ENCODE measurements at places on chromosomes 1 and 21.

DNA sequence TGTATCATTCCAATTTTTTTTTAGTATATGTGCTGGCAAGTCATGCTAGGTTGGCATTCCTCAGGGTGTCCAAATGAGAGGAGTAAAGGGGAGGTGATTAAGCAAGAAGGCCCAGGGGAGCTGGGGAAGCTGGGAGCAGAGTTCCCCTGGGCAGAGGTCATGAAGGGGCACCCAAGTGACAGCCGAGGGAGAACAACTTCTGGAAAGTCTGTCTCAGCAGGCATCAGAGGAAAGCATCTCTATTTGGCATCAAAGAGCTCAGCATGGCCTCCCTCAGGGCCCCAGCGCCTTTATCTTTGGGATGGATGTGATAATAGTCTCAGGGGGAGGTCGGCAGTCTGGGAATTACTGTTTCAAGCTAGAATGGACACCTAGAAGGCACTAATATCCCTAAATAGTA is 5.0 kb upstream of the ENO1 start:
- DNase-seq, result no peak

GRCh38 chr1:33821291-33821690 is 42.6 kb upstream of the HMGB4 start:
- DNase-seq, result no peak

DNA sequence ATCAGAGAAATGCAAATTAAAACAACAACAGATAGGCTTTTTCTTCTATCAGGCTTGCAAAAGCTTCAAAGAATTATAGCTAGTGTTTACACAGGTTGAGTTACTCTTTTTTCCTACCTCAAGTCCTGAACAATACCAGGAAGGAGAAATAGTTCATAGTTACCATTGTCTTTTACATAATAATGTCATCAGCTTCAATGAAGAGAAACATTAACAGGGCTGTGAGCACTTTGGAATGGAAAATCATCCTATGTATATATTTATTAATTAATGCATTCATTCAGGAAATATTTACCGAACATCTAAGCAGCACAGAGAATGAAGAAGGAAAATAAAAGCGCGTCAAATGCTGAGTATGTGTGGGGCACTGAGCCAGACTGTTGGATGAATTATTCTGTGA is 197.3 kb downstream of the ZBTB18 start:
- DNase-seq, result no peak

DNA sequence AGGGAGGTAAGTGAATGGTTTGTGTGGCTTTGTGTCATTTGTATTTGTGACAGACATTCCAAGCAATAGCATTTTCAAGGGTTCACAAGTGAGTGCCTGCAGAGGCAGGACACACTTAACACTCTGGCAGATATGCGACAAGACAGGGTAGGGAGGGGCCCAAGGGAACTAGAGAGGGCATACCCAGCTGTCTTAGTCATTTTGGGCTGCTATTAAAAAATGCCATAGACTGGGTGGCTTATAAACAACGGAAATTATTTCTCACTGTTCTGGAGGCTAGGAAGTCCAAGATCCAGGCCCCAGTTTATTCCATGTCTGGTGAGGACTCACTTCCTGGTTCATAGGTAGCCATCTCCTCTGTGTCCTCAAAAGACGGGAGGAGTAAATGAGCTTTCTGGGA is 137.4 kb downstream of the FGGY start:
- DNase-seq, result no peak

DNA sequence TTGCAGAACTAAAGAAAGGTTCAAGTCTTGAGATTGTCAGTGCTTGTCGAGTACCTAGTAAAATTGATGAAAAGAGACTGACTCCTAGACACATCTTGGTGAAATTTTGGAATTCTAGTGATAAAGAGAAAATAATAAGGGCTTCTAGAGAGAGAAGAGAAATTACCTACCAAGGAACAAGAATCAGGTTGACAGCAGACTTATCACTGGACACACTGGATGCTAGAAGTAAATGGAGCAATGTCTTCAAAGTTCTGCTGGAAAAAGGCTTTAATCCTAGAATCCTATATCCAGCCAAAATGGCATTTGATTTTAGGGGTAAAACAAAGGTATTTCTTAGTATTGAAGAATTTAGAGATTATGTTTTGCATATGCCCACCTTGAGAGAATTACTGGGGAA is 16.3 kb downstream of the L1TD1 start:
- no peak for DNase-seq

DNA sequence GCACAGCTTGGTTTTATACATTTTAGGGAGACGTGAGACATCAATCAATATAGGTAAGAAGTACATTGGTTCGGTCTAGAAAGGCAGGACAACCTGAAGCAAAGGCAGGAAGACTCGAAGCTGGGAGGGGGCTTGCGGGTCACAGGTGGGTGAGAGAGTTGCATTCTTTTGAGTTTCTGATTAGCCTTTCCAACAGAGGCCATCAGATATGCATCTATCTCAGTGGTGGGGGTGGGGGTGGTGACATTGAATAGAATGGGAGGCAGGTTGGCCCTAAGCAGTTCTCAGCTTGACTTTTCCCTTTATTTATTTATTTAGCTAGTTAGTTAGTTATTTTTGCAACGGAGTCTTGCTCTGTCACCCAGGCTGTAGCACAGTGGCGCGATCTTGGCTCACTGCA is 85.6 kb downstream of the WDR4 start:
- no peak for DNase-seq

DNA sequence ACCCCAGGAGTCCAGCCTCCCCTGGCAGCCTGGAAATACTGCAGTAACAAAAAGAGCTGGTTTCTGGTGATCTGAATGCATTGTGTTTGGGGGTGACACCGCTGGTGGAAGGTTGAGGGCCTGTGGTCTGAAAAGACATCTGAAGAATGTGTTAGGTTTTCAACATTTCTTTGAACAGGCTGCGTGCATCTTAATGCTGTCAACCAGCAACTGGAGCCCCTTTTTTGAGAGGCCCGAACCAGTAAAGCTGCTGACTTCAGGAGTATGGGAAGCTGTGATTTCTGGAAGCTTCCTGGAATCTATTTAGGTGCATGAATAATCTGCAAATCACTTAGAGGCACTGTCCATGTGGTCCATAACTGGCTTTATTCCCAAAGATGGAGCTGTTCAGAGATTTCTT is 17.0 kb downstream of the ATP5PO start:
- no peak for DNase-seq

DNA sequence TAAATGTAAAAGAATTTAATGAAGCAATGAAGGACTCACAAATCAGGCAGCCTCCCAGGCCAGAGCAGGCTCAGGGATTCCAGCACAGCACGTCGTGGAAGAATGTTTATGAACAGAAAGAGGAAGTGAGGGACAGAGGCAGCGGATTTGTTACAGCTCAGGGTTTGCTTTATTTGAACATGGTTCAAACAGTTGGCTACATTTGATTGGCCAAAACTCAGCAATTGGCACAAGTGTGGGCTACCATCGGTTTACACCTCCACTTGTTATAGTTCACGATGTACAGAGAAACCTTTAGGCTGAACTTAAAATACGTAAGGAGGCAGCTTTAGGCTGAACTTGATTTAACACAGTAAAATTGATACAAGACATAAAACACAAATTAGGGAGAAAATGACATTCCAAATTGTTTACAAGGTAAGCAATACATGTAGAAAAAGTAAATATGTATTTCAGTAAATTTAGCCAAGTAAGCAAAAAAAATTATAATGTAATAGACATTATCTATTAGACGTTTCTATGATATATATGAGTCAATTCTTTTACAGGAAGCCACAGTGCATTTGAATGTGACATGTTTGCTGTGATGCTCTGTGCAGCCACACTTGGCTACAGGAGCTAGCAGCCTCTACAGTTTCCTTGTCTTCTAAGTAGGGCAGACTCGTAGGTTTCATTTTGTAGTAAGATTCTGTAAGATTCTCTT is 126.5 kb downstream of the ADSS2 start:
- peak; percentile 89 for DNase-seq

GRCh38 chr1:230390371-230390770 is 35.8 kb downstream of the PGBD5 start:
- no peak for DNase-seq

GRCh38 chr1:185776522-185776921 is 42.3 kb downstream of the HMCN1 start:
- no peak for DNase-seq

DNA sequence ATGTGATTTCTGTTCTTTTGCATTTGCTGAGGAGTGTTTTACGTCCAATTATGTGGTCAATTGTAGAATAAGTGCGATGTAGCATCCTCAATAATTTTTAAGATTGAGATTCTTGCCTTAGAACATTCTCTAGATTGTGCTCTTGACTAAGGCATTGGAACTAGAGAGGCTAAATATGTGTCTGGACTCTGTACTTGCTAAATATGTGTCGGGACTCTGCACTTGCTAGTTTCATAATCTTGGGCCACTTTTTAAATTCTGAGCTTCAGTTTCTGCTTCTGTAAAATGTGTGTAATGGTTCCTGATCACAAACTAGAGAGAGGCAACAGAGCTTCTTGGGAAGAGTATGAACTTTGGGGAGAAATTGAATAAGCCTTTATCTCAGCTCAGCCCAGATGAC is 21.6 kb downstream of the HLX start:
- DNase-seq, result no peak

DNA sequence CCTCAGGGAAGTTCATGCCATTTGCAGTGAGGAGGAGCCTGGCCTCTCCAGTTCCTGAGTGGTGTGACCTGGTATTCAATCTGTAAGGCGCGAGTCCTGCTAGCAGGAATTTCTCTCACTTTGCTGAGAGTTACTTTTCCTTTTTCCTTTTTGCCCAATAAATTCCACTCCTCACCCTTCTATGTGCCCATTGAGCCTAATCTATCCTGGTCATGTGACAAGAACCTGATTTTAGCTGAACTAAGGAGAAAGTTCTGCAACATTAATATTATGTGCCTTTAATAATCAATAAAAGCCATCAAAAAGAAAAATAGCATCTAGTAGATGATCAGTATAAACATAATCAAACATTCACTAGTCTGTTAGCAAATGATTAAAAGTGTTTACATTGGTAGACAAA is 136.1 kb upstream of the POGK start:
- DNase-seq, result no peak

GRCh38 chr1:89855413-89856123 is 34.7 kb downstream of the LRRC8D start:
- no peak for DNase-seq

DNA sequence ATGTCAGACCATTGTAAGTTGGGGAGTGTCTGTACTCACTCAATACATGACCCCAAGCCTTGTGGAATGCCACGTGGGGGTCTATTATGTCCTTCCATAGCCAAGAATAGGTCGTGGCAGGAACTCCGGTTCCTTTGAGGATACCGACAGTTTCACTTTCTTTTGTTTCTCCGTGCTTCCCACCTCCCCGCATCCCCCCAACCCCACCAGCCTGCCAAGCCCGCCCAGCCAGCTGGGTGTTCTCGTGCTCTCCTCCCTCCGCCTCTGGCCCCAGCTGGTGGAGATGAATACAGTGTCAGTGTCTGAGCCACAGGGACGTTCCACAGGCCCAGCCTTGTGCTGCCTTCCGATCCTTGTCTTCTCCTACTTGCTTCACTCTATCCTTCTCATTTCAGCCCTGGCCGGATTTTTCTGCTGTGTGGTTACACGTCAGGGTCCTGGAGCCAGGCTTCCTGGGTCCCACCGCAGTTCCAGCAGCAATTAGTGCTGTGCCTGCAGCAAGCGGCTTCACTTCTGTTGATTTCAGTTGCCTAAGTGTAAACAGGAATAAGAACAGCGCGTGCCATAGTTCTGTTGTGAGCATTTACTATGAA is 4.1 kb upstream of the AGTRAP start:
- peak; percentile 78 for DNase-seq

DNA sequence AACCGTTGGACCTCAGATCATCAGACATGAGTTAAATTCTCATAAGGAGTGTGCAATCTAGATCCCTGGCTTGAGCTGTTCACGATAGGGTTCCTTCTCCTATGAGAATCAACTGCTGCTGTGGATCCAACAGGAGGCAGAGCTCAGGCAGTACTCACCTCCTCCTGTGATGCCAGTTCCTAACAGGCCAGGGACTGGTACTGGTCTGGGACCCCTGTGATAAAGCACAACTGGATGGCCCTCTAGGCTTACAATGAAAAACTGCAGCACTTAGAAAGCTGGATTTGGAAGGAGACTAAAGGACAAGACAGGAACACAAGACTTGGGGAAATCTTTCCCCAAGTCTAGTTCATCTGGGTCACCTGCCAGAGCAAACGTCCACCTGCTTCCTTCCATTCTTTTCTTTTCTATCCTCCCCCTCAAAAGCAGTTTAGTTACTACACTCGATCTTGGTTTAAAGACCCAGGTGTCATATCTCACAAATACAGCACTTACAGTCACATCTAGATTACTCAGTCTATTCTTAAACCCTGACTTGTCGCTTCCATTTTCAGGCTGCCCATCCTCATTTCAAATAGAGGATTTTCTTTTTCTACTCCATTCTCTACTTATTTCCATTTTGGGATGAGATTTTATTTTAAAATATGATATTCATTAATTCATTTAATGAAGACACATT is 59.8 kb downstream of the PTPN14 start:
- DNase-seq, result no peak

DNA sequence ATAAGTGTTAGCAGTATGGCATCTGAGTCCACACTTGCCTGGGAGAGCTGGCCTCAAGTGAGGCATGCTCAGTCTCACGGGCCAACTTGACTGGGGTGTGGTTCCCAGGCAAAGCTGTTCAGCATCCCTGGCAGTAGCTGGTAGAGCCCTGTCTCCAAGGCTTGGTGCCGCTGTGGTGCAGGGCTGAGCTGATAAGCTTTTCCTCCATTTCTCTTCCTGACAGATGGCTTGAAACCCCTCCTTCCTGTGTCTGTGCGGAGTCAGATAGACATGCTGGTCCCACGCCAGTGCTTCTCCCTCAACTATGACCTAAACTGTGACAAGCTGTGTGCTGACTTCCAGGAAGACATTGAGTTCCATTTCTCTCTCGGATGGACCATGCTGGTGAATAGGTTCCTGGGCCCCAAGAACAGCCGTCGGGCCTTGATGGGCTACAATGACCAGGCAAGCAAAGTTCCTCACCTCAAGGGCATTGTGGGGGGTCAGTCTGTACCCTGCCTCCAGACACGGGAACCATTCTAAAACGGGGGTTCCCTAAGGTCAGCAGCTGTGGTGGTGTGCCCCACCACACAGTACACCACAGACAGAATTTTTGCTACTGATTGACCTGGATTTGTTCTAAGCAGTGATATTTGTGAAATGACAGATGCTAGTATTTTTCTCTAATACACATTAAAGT is 13.7 kb upstream of the MIIP start:
- DNase-seq, result peak; percentile 78

GRCh38 chr1:153752072-153752471 is 23.1 kb upstream of the SLC27A3 start:
- DNase-seq, result no peak

- DNase-seq, result no peak
These were observed 305.3 kb downstream of the KCNT2 start for GRCh38 chr1:196302981-196303380.

GRCh38 chr1:2388004-2388913 is 3.1 kb downstream of the MORN1 start:
- no peak for DNase-seq

GRCh38 chr1:1567891-1568291 is 6.8 kb downstream of the SSU72 start:
- DNase-seq, result no peak

- no peak for DNase-seq
These were observed 2.5 kb upstream of the GBP4 start for GRCh38 chr1:89201106-89201794.
